ELR (cell line): ENCODE measurements at places on chromosomes 5 and 9.

DNA sequence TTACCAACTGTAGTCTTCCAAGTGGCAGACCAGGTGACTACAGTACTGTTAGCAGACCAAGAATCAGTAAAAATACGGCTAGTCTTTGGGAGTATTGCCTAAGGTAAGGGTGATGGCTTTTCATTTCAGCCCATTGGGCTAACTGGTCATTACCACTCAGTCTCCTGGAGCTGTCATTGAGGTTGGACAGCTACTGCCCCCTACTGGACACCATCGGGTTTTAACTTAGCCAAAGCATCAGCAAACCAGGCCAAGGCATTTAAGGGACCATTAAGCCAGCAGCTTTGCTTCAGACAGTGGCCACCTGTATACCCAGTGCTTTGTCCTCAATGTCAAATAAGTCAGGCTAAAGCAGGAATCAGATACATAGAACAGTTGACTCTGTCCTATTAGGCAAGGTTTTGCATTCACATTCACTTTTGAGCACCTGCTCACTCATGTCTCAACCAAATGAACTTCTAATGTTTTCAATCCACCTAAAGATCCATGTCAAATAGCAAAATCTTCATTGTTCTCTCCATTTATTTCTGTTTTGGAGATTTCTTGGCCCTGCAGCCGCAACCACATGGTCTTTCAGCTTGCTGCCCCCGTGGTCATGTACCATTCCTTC lies 117.2 kb downstream of the INVS start:
- peak; percentile 68 for DNase-seq

GRCh38 chr9:127122176-127123063 lies at the start of gene ANGPTL2:
Gene ANGPTL2 (minus strand): TSS chr9:127122635. CDS start chr9:127108731, 13,904 bp downstream.
- peak; percentile 85 for DNase-seq

DNA sequence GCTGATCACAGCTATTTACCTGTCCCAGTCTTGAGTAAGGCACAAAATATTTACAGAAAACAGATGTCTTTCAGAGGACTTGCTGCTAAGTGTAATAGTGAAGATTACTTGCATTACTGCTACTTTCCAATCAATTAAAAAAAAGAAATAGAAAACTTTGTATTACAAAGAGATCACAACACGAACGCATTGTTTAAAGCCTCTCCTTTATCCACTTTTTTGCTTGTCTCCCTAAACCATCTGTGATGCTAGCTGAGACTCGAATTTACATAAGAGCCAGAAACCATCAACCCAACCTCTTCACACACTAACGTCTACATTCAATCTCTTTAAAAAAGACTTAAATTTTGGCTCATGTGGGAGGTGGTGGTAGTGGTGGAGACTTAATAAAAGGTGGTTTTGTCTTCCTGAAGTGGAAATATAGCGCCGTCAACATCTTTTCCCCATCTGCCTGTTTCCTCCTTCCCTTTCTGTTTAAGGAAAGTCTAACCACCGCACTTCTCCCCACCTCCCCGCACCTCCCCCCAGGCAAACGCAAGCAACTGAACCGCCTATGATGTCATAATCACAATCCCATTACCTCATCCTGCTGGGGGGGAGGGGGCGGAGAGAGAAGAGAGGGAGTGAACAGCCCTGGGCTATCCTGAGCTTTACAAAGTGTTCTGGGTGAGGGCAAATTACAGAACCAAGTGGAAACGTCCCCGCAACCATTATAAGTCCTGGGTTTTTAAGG lies 948 bp upstream of the FAM53C start:
- peak; percentile 81 for DNase-seq

- DNase-seq = no peak
These were observed 714.9 kb upstream of the MEF2C start for GRCh38 chr5:89597878-89598277.

- DNase-seq = peak; percentile 62
These were observed 74.2 kb downstream of the MAMDC2 start for GRCh38 chr9:70117835-70118319.

GRCh38 chr9:85610074-85610860 lies 131.5 kb downstream of the AGTPBP1 start:
- DNase-seq = peak; percentile 80

- DNase-seq = no peak
These were observed 124.6 kb upstream of the TAF11L2 start for GRCh38 chr5:17373406-17373805.

DNA sequence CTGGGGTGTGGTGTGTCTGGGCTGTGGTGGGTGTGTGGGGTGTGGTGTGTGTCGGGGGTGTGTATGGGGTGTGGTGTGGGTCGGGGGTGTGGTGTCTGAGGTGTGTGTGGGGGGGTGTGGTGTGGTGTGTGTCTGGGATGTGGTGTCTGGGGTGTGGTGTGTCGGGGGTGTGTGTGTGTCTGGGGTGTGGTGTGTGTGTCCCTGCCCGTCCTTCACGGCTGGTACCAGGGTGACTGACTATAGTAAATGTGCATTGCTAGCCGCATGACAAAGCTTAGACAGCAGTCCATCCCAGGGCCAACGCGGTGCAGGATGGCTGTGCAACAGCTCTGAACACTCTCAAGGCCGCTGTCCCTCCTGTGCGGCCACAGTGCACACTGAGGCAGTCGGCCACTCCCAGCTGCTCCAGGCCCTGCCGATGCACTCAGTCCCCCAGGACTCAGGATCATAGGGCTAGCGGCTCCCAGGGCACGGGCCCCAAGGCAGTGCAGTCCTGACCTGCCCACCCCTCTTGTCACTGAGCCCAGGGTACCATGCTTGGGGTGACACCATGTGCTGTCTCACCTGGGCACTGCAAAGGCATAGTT lies 54.0 kb downstream of the SECISBP2 start:
- DNase-seq = peak; percentile 9

GRCh38 chr5:38267372-38267771 lies 9.0 kb downstream of the EGFLAM start:
- no peak for DNase-seq

DNA sequence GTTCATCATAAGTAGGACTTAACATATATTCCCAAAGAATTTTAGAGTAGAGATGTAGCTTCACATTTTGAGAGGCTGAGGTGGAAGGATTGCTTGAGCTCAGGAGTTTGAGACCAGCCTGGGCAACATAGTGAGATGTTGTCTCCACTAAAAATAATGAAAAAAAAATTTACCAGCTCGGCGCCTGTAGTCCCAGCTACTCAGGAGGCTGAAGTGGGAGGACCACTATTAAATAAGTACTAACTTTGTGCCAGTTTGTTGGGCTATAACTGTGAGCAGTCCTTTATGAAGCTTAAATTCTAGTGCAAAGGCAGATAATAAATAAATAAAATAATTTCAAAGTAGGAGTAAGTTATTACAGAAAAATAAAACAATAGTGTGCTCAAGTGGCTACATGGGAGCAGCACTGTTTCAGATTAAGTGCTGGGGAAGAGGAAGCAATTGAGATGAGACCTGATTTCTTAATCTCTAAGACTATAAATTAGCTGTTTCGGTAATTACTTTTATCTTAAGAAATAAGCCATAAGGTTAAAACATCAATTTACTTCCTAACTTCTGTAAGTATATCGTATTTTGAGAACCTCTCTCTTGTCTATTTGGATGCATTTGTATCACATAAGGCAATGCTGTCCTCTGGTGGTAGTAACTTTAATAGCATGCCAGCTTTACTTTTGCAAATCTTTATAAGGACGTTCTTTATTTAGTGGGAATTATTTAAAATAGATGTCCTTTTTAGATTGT lies 98.9 kb downstream of the CSNK1G3 start:
- DNase-seq = peak; percentile 72

GRCh38 chr9:75051285-75051684 lies 23.2 kb upstream of the CARNMT1 start:
- no peak for DNase-seq

- DNase-seq = peak; percentile 28
These were observed 64.8 kb downstream of the COL27A1 start for GRCh38 chr9:114220061-114220541.

GRCh38 chr5:124806373-124807077 lies 60.1 kb upstream of the ZNF608 start:
- DNase-seq = no peak

DNA sequence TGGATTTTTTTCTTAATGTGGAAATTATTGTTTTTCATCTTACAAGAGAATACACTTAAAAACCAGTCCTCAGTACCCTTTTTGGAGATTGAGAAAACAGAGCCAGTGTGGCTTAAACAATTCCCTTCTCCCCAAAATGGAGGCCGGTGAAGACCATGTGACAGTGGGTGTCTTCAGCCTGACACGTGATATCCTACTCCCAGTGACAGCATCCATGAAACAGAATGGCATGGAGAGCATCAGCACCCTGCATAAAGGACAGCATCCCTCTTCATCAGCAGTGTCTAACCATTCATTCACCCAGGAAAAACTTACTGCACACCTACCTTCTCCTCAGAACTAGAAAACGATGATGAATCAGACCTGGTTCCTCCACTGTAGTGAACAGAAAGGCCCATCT lies 103.4 kb upstream of the RAI14 start:
- DNase-seq = no peak

DNA sequence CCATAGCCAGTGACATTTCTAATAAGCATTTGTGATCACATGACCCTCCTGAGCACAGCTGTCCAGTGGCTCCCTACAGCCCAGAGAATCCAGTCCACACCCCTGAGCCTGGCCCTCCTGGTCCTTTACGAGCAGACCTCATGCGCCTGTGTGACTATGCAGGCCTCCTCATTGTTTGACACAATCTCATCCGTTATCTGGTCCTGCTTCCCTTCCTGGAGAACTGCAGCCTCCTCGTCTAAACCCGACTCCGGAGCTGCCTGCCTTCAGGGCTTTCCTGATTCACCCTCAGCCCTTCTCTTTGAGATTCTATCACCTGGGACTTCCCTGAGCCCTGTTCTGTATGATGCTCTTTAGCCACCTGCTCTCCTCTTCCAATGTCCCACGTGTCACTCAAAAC lies 79.7 kb downstream of the GPR21 start:
- no peak for DNase-seq

GRCh38 chr5:109406719-109407118 lies 3.1 kb downstream of the PJA2 start:
- DNase-seq = no peak

DNA sequence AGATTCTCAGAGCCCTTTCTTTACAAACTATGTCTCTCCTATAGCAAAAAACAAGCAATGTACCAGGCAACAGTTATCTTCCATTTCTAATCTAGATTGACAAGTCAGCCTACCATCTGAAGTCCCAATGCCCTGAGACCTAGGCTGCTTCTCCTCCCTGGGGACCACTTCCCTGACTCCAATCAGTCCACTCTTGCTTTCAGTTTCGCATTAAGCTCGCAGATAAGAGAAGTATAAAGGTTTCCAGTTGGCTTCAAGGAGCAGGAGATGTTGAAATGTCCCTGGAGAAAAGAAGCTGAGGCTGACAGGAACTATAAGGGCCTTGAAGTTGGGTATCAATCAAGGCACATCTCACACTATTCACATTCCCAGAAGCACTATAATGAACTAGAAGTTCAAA lies 32.3 kb downstream of the ERP44 start:
- DNase-seq = no peak

GRCh38 chr5:119270121-119270565 lies 85.7 kb upstream of the TNFAIP8 start:
- no peak for DNase-seq

- peak; percentile 79 for DNase-seq
These were observed 36.7 kb downstream of the NDFIP1 start for GRCh38 chr5:142145106-142145900.

DNA sequence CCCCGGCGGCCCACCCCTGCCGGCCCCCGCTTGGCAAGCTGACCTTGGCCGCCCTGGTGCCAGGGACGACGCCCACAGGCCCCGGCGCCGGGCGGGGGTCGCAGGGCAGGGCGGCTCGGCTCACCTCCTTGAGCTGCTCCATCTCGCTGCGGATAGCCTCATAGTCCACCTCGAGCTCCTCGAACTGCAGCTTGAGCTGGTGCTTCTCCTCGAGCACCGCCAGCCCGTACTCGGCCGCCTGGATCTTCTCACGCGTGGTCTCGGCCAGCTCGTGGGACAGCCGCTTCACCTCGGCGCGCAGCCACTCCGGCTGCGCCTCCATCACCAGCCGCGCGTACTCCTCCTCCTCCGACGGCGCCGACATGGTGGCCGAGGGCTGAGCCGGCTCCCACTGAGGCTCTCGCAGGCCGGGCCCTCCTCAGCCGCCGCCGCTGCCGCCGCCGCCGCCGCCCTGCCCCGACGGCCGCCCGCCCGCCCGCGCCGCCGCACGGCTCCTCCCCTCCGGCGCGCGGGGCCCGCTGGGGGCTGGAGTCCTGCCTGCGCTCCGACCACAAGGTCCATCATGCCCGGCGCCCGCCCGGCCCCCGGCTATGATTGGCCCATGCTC lies at the start of gene BICD2:
BICD2 (minus strand) TSS at position 453 of the 607 bp plus-strand sequence; CDS start at position 364, 89 bp downstream.
- no peak for DNase-seq

GRCh38 chr9:129885670-129886106 lies 50.4 kb downstream of the USP20 start:
- DNase-seq = peak; percentile 97

DNA sequence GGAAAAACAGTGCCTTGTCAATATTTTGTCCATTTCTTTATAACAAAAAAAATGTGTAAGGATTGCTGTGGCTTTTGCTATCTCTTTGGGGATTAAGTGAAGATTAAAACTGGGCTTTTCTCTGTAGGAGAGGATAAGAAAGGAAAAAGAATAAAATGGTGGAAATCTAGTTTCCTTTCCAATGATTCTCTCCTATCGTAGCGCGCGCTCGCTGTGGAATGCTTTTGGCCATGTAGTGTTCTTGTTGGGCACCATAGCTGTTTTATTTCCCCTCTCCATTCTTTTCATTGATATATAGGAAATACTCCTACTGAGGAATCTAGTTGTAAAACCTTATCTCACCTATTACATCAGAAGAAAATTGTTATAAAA lies 1.5 kb downstream of the STXBP1 start:
- peak; percentile 23 for DNase-seq

DNA sequence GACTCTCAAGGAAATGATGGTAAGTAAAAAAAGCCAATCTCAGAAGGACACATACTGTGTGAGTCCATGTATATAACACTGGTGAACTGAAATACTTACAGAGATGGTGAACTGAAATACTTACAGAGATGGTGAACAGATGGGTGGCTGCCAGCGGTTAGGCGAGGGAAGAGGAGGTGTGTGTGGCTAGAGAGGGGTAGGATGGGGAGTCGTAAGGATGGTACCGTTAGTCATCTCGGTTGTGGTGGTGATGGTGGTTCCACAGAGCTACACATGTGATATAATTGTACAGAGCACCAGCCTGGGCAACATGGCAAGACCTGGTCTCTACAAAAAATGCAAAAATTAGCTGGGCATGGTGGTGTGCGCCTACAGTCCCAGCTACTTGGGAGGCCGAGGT lies 113.6 kb upstream of the RAPGEF1 start:
- DNase-seq = no peak

DNA sequence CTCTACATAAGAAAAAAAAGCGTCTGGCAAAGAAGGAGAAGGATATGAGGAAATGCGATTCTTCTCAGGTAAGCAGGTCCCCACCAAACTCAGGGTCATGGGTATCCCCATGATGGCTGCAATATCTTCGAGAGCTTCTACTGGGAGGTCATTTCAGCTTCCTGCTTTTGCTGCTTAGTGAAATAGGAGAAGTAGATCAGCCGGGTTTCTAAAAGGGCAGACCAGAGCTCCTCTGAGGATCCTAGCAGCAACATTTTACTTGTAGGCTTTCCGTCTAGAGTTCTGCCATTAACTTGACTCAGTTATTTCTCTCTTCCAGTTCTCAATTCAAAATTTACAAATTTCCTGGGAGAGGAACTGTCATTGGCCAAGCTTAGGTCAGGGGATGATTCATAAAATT lies 134.7 kb downstream of the DPYSL3 start:
- no peak for DNase-seq

- DNase-seq = no peak
These were observed 31.0 kb downstream of the TNFAIP8 start for GRCh38 chr5:119386596-119387344.
